ENCODE measurements at places on chromosomes 2 and 18.
A peak's percentile ranks its signal among the peaks of the same experiment; 100 is the strongest.

GRCh38 chr2:55869637-55870325, 53.8 kb downstream of the EFEMP1 start:
- no peak for DNase-seq

- DNase-seq: peak; percentile 34
These were observed 428 bp downstream of the TCF4 start for GRCh38 chr18:55587418-55588110.

GRCh38 chr2:15243762-15244161, 317.4 kb downstream of the NBAS start:
- peak; percentile 11 for DNase-seq

DNA sequence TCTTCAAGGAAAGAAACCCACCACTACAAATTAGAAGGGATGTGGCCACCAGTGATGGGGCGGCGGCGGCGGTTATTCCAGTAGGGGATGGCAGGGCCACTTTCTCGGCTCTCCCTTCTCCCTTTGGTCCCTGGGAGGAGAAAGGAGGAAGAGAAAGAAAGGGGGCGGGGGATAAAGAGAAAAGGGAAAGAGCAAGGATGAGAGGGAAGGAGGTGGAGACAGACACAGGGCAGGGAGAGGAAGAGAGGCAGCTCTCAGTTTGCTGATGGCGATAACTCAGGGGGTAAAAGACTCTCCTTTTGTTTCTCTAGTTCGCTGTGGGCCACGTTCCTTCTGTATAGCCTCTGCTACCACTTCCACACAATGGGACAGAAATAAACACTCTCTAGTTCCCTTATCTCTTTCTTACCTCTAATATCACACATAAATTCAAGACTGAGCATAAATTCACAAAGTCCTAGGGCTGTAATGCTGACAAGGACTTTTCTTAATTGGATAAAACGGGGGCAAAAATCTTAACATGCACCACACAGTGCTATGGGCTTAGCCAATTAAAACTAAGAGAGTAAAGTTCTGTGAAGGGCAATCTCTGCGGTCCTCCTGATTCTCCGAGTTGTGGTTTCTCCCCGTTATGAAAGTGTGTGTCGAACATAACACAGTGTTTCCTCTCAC, 14.6 kb downstream of the SFT2D3 start:
- no peak for DNase-seq

GRCh38 chr2:160635488-160635887, 141.9 kb upstream of the RBMS1 start:
- no peak for DNase-seq

DNA sequence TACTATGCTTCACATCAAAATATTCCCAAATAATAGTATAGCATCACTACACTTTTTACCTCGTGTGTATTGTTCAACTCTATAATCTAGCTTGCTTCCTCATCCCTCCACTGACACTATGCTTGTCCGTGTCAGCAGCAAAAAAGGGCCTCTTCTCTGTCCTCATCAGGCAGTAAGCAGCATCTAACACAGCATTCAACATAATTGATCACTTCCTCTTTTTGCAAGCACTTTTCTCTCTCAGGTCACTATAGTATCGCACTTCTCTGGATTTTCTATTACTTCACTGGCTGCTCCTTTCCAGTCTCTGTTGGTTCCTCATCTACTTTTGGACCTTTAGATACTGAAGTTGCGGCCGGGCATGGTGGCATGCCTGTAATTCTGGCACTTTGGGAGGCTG, 64.9 kb upstream of the ZSWIM2 start:
- DNase-seq: no peak

Data from DMS79 treated with DMSO at 0.1 percent for 48 hours (cell line).